ENCODE measurements at places on chromosomes 11 and 22. TPM values are rescaled to one million over a fixed set of nuclear protein-coding genes. Genes with fewer than 3 reads are reported as not detected.
A peak's percentile ranks its signal among the peaks of the same experiment; 100 is the strongest.

DNA sequence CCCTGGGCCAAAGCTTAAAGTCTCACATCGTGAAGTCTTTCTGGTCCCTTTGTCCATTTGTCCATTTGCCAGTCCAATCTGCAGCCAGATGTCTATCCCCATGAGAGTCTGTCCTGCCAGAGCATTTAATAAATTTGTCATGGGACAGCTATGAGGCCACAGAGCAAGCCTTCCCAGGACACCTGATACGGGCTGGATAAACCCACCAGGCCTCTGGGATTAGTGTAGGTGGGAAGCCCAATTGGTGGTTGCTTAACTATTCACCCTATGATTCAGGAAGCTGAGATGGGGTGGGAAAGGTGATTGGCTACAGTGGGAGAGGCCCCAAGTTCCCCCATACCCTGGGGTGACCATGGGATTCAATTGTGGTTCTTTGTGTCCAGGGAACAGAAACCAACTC is 39.9 kb downstream of the MYEOV start:
- no peaks in the 10 kb centered on the region for H3K36me3 ChIP-seq
- peaks cover 9% of the 10 kb centered on the region for H3K4me1 ChIP-seq
- no peak overlapping the region for H3K27ac ChIP-seq
- DNase-seq, result no peak
- H3K4me3 ChIP-seq, result no peak overlapping the region
- H3K27me3 ChIP-seq, result no peaks in the 10 kb centered on the region

GRCh38 chr11:574632-575312 is 1.5 kb upstream of the PHRF1 start:
- no peak for DNase-seq
- no peaks in the 10 kb centered on the region for H3K36me3 ChIP-seq
- peak overlapping the region; percentile 79 for H3K4me3 ChIP-seq
- peaks cover 21% of the 10 kb centered on the region for H3K4me1 ChIP-seq
- H3K27me3 ChIP-seq, result no peaks in the 10 kb centered on the region

DNA sequence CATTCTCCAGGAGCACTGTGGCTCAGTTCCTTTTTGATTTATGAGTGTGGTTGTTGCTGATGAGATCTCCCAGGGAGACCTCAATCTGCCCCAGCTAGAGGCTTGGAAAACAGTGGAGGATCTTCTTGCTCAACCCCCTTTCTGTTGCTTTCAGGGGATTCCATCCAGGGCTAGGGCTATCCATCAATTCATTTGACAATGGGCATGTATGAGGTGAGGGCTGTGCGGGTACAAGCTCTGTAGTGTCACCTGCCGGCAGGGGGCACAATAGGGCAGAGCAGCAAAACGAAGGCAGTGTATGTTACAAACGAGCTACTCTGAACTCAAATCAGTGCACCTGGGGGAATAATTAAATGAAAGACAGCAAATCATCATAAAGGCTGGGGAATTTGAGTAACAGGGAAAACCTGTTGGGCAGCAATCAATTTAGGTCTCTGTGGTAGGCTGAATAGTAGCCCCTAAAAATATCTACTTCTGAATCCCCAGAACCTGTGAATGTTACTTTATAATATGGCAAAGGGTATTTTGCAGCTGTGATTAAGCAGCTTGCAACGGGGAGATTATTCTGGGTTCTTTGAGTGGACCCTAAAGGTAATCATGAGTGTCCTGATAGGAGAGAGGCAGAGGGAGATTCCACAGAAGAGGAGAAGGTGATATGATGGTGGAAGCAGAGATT is 170.3 kb upstream of the ZBED5 start:
- peak; percentile 45 for DNase-seq
- H3K36me3 ChIP-seq, result no peaks in the 10 kb centered on the region
- H3K4me3 ChIP-seq, result no peak overlapping the region
- H3K27ac ChIP-seq, result no peak overlapping the region
- H3K27me3 ChIP-seq, result no peaks in the 10 kb centered on the region
- H3K4me1 ChIP-seq, result no peaks in the 10 kb centered on the region

- peaks cover 9% of the 10 kb centered on the region for H3K36me3 ChIP-seq
- H3K4me1 ChIP-seq, result no peaks in the 10 kb centered on the region
- H3K27ac ChIP-seq, result no peak overlapping the region
- peak; percentile 62 for DNase-seq
These were observed 19.5 kb downstream of the PIK3IP1 start for GRCh38 chr22:31272522-31273446.

- H3K27me3 ChIP-seq, result no peaks in the 10 kb centered on the region
- no peak for DNase-seq
- no peaks in the 10 kb centered on the region for H3K36me3 ChIP-seq
- H3K27ac ChIP-seq, result peak overlapping the region; percentile 93
These were observed 17.1 kb downstream of the MIAT start for GRCh38 chr22:26674211-26675190.

DNA sequence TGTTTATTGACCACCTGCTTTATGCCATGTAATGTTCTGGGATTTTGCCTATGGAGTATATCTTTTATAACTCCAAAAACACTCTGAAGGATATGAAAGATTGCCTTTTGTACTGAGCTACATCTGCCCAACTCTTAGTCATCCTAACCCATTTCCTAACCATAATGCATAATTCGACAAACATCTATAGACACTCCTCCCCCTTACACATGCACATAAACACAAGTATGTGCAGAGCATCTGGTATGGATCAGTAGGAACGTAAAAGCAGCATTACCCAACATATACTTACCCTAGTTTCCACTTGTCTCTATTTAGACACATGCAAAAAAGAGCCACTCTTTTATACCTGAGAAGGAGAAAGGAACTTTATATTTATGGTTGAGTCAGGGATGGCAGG is 272.8 kb downstream of the FAM76B start:
- no peak for DNase-seq
- no peaks in the 10 kb centered on the region for H3K36me3 ChIP-seq
- no peak overlapping the region for H3K4me3 ChIP-seq
- H3K27me3 ChIP-seq, result no peaks in the 10 kb centered on the region
- no peak overlapping the region for H3K27ac ChIP-seq

DNA sequence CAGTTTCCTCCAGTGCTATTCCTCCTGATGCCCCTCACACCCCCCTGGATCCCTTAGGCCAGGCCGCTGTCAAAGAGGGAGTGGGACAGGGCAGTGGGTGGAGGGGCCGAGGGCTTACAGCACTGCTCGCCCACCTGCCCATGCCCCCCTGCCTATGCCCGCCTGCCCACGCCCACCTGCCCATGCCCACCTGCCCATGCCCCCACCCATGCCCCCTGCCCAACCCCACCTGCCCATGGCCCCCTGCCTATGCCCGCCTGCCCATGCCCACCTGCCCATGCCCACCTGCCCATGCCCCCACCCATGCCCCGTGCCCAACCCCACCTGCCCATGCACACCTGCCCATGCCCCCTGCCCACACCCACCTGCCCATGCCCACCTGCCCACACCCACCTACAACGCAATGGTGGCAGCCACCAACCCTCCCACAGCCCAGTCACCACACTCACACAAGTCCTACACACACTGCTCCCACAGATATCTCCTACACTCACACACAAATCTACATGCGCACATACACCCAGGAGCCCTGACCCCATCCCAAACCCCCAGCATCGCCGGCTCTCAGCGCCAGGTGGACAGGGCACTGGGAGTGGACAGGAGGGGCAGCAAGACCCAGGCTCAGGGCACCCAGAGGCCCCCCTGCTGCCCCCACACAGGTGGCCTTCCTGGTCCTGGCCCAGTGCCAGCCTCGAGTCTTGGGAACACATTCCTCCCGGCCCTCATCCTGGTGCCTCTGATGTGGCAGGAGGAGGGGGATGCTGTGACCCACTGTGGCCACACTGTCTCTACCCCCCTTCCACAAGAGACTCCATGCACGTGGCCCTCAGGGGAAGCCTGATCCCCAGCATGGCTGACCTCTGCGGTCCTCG is 61.8 kb downstream of the CYTH4 start:
- no peaks in the 10 kb centered on the region for H3K27me3 ChIP-seq
- DNase-seq, result no peak
- H3K36me3 ChIP-seq, result no peaks in the 10 kb centered on the region

- peak overlapping the region; percentile 35 for H3K27ac ChIP-seq
- H3K36me3 ChIP-seq, result peaks cover 9% of the 10 kb centered on the region
- H3K27me3 ChIP-seq, result no peaks in the 10 kb centered on the region
- no peak overlapping the region for H3K4me3 ChIP-seq
- peaks cover 36% of the 10 kb centered on the region for H3K4me1 ChIP-seq
These were observed 37.4 kb downstream of the CTNND1 start for GRCh38 chr11:57798905-57799559.

DNA sequence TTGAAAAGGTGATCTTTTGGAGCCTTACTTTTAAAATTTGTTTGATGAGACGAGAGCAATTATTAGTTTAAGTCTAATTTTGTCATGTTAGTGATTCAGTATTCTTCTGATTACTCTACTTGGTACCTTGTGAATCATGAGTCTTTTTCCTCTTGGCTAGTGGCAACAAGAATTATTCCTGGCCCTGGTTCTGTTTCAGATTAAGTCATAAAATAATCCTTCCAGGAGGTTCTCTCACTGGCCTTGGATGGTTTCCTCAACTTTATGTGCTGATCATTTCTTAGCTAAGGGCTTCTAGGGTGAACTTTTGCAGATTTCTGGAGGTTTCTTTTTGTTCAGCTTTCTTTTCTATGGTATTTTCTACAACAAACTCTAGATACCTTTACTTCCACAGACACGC is 741.8 kb upstream of the LUZP2 start:
- H3K36me3 ChIP-seq, result no peaks in the 10 kb centered on the region
- no peak overlapping the region for H3K27ac ChIP-seq
- H3K27me3 ChIP-seq, result no peaks in the 10 kb centered on the region
- H3K4me1 ChIP-seq, result no peaks in the 10 kb centered on the region
- H3K4me3 ChIP-seq, result no peak overlapping the region

- no peaks in the 10 kb centered on the region for H3K36me3 ChIP-seq
- H3K4me3 ChIP-seq, result no peak overlapping the region
- no peaks in the 10 kb centered on the region for H3K27me3 ChIP-seq
- no peak for DNase-seq
- H3K4me1 ChIP-seq, result no peaks in the 10 kb centered on the region
- H3K27ac ChIP-seq, result no peak overlapping the region
These were observed 453.1 kb downstream of the NELL1 start for GRCh38 chr11:21122523-21122922.

DNA sequence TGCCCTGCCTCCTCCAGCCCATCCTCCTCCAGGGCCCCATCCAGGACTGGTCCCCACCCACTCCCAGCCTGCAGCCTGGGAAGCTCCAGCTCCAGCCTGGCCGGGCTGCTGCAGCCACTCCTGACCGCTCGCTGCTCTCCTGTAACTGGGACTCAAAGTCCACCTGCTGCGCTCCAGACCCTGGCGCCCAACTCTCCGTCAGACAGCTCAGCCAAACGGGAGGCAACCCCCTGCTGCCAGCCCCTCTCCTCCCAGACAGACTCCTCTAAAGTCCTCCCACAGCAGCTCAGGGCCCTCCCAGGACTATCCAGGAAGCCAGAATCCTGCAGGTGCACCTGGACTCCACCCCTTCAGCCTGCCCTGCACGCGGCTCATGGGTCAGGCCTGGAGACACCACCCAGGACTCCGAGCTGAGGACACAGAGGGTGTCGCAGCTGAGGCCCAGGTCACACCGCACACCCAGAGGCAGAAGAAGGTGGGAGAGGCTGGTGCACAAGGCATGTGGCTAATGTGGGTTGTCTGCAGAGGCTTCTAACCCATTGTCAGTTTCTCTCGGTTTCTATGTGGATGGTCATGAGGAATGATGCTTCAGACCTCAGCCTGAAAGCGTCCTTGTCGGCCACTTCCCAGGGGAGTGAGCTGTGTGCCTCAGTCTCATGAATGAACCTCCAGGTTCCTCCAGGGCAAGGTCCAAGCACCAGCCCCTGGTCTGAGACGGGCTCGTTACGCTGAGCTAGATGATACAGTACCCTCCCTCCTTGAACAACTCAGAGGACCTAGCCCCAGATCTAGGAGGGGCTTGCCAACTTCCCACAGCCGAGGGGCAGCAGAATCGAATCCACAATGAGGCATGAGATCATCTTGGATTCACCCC is 1514.8 kb downstream of the TBC1D22A start:
- H3K27ac ChIP-seq, result no peak overlapping the region
- H3K27me3 ChIP-seq, result peaks cover 5% of the 10 kb centered on the region
- no peak for DNase-seq
- no peak overlapping the region for H3K4me3 ChIP-seq

GRCh38 chr11:122156940-122157382 is 40.9 kb upstream of the BLID start:
- H3K4me1 ChIP-seq, result no peaks in the 10 kb centered on the region
- DNase-seq, result peak; percentile 10
- H3K4me3 ChIP-seq, result peak overlapping the region; percentile 18
- no peaks in the 10 kb centered on the region for H3K36me3 ChIP-seq
- no peak overlapping the region for H3K27ac ChIP-seq

DNA sequence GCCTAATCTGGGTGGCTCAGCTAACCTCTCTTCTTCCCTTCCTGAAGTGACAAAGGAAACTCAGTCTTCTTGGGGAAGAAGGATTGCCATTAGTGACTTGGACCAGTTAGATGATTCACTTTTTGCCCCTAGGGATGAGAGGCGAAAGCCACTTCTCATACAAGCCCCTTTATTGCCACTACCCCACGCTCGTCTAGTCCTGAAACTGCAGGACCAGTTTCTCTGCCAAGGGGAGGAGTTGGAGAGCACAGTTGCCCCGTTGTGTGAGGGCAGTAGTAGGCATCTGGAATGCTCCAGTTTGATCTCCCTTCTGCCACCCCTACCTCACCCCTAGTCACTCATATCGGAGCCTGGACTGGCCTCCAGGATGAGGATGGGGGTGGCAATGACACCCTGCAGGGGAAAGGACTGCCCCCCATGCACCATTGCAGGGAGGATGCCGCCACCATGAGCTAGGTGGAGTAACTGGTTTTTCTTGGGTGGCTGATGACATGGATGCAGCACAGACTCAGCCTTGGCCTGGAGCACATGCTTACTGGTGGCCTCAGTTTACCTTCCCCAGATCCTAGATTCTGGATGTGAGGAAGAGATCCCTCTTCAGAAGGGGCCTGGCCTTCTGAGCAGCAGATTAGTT is 14.2 kb upstream of the UVRAG start:
- no peaks in the 10 kb centered on the region for H3K4me1 ChIP-seq
- no peaks in the 10 kb centered on the region for H3K27me3 ChIP-seq
- no peak overlapping the region for H3K4me3 ChIP-seq
- peak; percentile 24 for DNase-seq
- no peaks in the 10 kb centered on the region for H3K36me3 ChIP-seq

DNA sequence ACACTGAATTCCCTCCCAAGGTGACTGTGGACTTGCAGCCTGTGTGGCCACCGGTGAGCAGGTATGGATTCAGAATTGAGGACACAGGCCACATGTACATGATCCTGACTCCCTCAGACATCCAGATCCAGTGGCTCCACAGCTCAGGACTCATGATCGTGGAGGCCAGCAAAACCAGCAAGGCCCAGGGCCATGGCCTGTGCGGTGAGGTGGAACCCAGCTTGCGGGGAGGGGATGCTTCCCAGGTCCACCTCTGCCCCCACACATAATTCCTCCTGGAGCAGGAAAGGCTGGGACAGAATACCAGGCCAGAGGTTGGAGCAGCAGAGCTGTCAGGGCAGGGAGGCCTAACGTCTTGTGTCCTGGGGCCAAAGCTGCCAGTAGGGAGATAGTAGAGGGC is 82.1 kb downstream of the OTOG start:
- H3K4me3 ChIP-seq, result no peak overlapping the region
- H3K36me3 ChIP-seq, result no peaks in the 10 kb centered on the region

The GTF2H1 gene
- total RNA-seq, result 16.9 TPM

The FOLR1 gene
- total RNA-seq, result 5.5 TPM

The SLN gene
- not detected for total RNA-seq

The XKR3 gene
- not detected for total RNA-seq
